SK-N-SH (cell line): ENCODE measurements at places on chromosomes 13 and 19.

GRCh38 chr13:106560821-106561220 is 7.1 kb downstream of the ARGLU1 start:
- no peak for DNase-seq

DNA sequence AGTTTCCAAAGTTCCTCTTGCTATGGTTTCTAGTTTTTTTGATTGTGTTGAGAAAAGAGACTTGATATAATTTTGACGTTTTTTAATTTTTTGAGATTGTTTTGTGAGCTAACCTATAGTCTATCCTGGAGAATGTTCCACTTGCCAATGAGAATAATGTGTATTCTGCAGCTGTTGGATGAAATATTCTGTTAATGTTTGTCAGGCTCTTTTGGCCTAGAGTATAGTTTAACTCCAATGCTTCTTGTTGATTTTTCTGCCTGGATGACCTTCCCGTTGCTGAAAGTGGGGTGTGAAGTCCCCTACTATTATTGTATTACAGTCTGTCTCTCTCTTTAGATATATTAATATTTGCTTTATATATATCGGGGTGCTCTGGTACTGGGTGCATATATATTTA is 40.0 kb downstream of the RASA3 start:
- DNase-seq, result no peak

DNA sequence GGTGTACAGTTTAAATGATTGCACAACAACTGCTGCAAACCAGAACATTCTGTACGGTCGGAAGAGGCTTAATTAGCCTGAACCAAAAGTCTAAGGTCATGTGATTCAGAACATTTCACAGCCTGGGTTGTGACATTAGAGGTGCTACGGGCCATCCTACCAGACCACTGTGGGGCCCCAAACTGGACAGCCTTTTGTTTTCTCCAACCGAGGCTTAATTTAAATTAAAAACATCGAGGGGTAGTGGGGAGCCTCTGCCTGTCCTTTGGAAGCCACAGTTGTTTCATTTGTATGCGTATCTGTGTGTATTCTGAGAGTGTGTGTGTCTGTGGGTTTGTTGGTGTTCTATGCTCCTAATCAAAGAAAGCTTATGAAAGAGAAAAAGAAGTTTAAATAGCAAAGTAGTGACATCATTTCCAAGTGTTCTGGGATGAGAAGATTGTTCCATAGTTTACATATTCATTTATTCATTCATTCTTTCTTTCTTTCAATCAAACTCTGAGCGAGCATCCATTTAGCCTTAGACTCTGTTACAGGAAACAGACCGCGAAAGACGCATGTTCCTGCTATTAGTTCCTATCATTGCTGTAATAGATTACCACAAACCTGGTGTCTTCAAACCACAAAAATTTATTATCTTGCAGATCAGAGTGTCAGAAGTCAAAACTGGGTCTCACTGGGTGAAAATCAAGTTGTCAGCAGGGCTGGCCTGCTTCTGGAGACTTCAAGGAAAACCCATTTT is 444.8 kb downstream of the FOXO1 start:
- DNase-seq, result no peak

GRCh38 chr13:33321686-33322542 is 36.4 kb upstream of the STARD13 start:
- DNase-seq, result no peak

GRCh38 chr13:113139577-113139976 is 17.0 kb downstream of the F10 start:
- DNase-seq, result no peak

GRCh38 chr13:77124423-77124822 is 97.5 kb upstream of the FBXL3 start:
- DNase-seq, result no peak

- DNase-seq, result no peak
Measured at GRCh38 chr19:21451187-21451586, 54.2 kb upstream of the ZNF429 start.

GRCh38 chr19:58497634-58498170 is 14.1 kb downstream of the SLC27A5 start:
- no peak for DNase-seq

GRCh38 chr13:110012102-110012739 is 225.8 kb upstream of the IRS2 start:
- no peak for DNase-seq

DNA sequence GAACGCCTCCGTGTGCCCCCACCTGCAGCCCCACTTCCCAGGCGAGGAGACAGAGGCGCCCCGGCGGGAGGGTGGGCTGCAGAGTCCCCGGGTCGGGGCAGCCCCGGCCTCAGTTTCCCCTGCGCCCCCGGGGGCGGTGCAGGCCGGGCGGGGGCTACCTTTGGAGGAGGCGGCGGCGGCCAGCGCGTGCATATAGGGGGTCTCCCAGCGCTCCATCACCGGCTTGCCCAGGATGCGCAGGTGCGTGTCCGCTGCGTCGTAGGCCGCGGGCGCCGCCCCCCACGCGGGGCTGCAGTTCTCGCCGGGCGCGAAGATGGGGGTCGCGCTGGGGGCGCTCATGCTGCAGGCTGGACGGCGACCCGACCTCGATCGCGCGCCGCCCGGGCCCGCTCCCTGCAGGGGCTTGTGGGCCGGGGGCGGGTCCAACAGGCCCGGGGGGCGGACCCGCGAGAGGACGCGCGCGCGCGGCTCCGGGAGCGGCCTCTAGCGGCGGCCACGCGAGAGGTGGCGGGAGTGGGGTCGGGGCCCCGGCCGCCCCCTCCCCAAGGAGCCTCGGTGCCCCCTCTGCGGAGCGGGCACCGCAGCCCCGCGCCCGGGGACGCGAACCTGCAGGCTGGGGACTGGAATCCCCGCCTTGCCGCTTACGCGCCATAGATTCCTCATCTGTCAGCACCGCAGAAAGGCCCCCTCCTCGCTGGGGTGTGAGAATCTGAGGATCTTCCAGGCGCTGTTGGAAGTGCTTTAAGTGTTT is at the start of gene GAMT:
Gene GAMT (minus strand): TSS at position 405 of the 751 bp plus-strand sequence. CDS start 66 bp downstream, at position 339.
- peak; percentile 98 for DNase-seq
